ENCODE measurements at places on chromosomes 1 and 21.

DNA sequence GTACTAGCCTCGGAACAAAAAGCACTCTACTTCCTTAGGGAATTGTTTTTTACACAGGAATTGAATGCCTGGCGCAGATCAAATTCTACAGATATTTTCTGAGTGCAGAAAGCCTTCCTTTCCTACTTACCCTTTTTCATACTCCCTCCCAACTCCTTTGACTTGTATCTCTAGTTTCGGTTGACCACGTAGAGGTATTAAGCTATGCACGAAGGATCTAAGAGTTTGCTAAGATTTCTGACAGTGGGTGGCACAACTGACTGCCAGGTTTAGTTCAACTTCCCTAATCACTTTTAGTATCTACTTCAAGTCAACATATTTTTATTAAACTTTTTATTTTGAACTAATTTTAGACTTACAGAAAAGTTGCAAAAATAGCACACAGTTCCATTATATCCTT, 5.0 kb downstream of the TOR1AIP2 start:
- DNase-seq: no peak

- no peak for DNase-seq
Observed at GRCh38 chr1:214859647-214860046, 222.9 kb upstream of the KCNK2 start.

DNA sequence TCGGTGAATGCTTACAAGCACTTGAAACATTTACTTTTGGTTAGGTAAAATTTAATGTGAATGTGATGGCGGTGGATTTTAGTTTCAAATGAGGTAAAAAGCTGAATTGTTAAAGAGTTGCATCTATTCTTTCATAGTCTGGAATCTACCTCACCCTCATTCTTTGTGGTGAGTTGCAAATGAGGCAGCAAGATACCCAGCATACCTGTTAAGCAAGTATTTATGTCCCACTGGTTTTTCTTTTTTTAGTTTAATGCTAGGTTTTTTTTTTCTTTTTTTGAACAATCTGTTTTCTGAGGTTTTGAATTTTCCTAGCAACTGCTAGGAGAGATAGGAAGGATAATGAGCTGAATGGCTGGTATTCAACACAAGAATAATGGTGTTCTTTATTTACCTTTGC, 127.9 kb upstream of the CACYBP start:
- no peak for DNase-seq

- no peak for DNase-seq
Observed at GRCh38 chr1:103309786-103310185, 201.5 kb upstream of the COL11A1 start.

GRCh38 chr21:42122398-42122797, 51.3 kb downstream of the UMODL1 start:
- DNase-seq: no peak

DNA sequence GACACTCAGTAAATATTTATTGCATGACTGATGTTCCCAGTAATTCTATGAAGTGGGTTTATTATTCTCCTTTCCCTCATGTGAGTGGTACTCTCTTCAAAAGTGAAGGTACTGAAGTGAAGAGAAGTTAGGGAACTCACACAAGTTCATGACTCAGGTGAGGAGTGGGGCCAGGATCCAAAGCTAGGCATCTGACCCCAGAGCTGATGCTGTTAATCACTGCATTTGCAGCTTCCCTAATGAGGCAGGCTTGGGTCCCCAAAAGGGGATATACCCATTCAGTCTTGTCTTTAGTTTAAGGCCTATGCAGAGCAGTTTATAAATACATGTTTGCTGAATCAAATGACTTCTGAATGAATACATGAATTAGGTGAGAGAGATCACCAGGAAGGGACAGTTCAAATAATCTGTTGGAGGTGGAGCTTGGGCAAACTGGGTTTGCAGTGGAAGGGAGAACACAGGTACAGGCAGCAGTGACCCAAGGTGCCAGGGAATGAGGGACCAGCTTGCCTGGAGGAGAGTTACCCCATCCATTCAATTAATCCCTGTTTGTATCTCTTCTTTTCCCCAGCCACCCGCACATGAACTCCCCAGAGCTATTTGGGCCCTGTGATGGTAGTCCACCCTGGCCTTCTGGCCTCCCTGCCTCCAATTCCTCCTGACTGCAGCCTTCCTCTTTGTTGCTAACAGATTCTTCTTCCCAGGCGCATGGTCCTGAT, 2.0 kb downstream of the CD58 start:
- no peak for DNase-seq

Measured in posterior cingulate gyrus (tissue), 11 donors.